Midbrain (tissue), 1 donor: ENCODE measurements at places on chromosomes 7 and 10.

GRCh38 chr10:117531371-117532002 lies 11.1 kb upstream of the EMX2 start:
- no peak for DNase-seq

DNA sequence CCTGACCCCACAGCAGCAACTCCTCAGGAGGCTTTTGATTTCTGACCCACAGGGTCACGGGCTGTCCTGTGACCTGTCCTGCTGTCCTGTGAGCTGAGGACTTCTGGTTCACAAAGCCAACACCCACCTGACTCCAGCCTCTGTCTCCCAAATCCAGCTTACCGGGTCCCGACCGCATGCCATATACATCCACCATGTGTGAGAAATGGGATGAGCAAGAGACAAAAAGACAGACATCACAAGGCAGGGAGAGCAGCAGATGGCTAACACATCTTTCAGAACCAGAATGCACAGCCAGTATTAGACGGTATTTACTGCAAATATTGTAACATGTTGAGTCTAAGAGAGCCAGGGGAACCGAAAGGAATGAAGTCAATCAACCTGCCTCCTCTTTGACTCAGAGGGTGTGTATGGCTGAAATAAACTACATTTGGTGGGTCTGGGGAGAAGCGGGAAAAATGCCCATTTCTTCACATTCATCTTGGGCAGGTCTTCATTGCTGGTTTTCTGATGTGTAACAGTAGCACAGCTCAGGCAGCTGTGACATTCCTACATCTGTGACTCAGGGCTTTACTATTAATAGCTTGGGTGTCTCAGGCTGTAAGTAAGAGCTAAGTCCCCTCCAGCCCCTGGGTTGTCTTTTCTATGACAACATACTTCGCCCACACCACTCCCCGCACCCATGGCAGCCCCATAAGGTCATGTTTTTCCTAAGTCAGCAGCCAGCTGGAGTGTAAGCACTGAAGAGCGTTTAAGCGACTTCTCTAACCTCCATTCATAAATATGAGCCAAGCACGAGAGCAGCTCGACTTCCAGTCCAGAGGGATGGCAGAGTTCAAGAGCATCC lies 25.0 kb downstream of the ABLIM1 start:
- DNase-seq = no peak

- no peak for DNase-seq
Measured at GRCh38 chr7:46089281-46089680, 168.2 kb upstream of the IGFBP3 start.

DNA sequence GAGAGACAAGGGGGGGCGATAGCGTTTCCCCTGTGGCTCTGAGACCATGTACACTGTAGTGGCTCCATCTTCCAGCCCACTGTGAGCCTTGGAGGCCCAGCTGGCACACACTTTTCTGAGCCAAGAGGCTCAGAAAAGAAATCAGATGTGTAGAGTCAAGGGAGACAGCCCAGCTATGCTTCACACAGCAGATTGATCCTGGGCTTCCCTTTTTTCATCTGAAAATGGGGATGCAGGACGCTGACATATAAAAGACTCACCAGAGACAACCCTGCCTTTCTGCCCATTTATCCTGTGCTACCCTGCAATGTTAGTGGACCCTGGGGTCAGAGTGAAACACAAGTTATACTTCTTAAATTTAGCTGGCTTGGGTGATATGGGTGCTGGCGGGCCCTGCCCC lies 14.3 kb downstream of the TMEM273 start:
- DNase-seq = no peak

- DNase-seq = no peak
Measured at GRCh38 chr7:90858546-90858945, 262.4 kb downstream of the CDK14 start.
